ENCODE measurements at places on chromosomes 7 and 10.
A peak's percentile ranks its signal among the peaks of the same experiment; 100 is the strongest.

DNA sequence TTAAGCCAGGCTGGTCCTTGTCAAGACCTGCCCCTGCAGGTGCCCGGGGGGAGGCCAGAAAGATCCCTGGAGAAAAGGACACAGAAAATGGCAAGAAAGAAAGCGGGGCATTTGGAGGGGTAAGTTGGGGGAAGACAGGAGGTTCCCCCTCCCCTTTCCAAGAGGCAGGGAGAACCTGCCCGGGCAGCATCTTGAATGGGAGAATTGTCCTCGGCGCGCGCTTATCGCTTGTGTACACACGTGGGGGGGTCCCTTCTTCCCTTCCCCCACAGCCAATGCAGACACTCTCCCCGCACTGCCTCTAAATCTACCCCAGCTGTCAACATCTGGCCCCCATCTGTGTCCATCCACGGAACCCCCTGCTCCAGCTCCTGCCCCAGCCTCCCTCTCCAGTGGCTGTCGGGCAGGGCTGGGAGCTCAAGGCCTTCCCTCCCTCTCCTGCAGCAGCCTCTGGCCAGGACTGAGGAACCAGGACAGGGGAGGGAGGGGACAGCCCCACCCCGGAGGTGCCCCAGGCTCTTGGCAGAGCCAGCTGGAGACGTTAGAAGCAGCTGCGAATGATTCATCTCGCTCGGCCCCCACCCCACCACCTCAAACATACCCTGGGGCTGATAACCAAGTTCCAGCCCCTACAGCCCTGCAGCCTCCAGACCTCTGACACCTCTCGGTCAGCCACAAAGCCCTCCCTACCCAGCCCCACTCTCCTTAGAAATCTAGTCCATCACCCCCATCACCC, 25.3 kb downstream of the EPHB4 start:
- peak; percentile 82 for DNase-seq

DNA sequence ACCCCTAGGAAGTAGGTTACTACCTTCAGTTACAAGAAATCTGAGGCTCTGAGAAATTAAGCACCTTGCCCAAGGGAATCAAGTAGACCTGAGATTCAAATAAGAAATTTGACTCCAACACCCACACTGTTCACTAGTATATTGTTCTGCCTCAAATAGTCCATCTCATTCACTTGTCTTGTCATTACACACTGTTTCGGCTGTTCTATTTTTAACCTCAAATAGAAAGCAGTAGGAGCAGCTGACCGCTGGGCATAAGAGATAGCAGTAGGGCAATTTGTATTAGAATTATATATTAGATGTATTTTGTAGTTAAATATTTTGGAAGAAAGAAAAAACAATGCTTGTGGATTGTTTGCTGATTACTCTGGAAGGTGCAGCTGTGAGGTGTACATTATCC, 185.1 kb downstream of the INHBA start:
- DNase-seq = no peak

GRCh38 chr7:141225916-141226618, 152.2 kb downstream of the TMEM178B start:
- no peak for DNase-seq

DNA sequence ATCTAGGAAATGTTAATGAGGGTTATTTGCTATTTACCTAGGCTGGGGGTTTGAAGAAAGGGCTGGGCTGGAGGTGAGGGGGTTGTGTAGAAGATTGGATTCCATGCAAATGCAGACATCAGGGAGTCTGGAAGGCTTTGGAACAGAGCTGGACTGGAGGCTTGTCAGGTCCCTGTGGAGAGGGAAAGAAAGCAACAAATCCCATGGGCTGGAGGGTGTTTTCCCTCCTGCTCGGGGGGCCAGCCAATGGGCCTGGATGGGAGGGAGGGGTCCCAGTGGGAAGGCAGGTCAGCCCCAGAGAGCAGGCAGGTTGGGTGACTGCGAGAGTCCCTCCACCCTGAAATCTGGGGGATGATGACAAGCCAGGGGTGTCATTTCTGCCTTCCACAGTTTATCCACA, 431.8 kb downstream of the RPS24 start:
- no peak for DNase-seq

- no peak for DNase-seq
Observed at GRCh38 chr10:64846700-64847099, 1325.5 kb downstream of the REEP3 start.

DNA sequence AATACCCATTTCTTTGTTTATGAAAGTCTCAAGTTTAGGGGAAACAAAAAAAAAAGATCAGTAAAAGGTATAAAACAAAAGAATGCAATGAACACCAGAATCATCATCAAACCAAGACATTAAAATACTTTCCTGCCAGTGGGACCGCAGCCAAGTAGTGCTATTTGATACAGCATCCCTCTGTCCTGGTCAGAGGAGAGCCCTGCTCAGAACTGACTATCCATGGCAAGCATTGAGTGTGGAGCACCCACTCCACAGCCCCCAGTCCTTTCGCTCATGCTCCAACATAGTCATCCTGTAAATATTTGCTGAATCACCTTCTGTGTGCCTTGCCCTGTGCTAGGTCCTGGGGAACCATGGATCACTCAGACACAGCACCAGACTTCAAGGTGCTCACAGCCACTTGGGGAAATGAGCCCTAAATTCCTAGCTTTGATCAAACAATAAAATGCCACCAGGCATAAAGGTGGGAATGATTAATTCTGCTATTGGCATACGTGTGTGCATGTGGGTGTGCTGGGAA, 213.6 kb upstream of the TBX20 start:
- no peak for DNase-seq

- no peak for DNase-seq
Observed at GRCh38 chr7:29434380-29434768, 129.3 kb upstream of the PRR15 start.

DNA sequence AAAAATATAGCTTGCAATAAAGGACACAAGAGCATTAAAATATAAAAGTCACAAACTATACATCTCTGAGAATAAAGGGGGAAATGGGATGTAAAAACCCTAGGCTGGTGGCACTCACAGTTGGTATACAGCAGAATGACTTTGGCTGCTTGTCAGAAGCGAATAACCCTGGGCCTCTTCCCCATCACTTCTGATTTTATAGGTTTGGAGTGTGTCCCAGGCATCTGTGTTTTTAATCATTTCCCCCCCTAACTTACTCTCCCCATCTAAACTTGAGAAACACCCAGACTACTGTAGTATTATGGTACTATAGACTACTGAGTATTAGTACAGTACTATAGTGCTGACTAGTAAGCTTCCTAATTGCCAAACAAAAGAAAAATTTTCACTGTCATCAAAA, 1.8 kb upstream of the RPA3 start:
- no peak for DNase-seq

GRCh38 chr7:105307163-105307672, 81.5 kb downstream of the SRPK2 start:
- no peak for DNase-seq

DNA sequence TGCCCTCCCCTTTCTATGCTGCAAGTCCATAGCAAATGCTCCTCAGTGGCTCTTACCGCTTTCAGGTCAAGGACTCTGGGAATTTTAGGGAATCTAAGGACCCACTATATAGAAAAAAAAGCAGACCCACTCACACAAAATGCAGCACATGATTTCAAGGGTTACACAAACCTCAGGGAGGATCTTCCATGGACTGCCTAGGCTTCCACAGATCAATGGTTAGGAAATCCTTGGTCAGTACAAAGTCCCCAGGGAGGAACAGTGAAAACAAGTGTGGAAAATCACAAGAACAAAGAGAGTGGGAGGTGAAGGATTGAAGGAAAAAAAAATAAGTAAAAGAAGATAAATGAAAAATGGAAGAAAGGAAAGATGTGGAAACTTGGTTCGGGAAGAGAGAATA, 188.4 kb downstream of the AHR start:
- peak; percentile 50 for DNase-seq

- no peak for DNase-seq
Observed at GRCh38 chr10:11698691-11699549, 43.3 kb upstream of the ECHDC3 start.

DNA sequence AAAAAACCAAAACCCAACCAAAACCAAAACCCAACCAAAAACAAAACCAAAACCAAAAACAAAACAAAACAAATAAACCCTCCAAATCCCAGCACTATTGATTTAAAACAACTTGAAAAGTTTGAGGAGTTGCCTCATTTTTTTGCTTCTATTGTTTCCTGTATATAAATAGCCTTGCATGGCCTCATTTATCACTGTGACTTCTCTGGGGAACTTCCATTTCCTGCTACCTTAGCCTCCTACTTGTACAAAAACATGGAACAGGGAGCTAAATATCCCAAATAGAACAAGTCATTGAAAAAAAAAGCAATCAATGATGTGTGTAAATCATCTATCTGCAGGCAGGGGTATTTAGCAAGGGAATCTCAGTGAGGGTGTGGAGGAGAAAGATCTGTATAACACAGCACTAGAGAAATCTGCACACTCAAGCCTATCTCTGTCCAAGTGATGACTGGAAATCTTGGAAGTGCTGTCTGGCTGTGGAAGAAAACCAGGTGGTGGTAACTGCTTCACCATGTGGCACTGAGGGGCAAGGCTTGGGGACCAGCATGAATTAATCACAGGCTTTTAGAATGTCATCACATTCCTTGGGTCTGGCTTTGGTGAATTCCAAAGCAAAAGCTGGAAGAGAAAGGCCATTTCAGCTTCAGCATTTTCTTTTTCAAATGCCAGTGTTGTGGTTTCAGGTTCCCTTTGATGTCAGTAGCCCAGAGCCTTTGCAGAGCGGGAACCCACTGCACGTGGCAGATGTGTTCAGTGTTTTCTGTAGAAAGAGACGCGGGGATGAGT, 349.5 kb upstream of the ZNF32 start:
- no peak for DNase-seq

- peak; percentile 22 for DNase-seq
Observed at GRCh38 chr7:135510592-135511183, 786 bp upstream of the CNOT4 start.

DNA sequence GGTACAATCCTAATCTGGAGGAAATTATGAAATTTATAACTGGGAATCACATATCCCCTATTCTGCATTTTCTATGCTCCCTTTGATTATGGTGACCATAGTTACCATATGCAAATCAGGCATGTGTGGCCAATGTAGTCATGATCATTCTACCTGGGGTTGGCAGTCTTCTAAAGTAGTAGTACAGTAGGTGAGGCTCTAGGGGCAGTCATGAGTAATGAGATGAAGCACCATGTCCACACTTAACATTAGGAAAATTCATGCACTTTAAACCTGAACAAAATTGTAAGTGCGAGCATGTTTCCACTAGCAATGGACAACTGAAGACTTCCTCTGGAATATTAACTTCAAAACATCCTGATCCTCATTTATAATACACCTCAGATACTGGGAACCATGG, 545.9 kb downstream of the SUGCT start:
- DNase-seq = peak; percentile 46

GRCh38 chr7:36604806-36605205, 119.5 kb downstream of the AOAH start:
- DNase-seq = peak; percentile 44

- DNase-seq = no peak
Observed at GRCh38 chr7:110909117-110909516, 181.8 kb upstream of the LRRN3 start.

- DNase-seq = no peak
Observed at GRCh38 chr10:58330431-58330830, 4.4 kb upstream of the UBE2D1 start.

DNA sequence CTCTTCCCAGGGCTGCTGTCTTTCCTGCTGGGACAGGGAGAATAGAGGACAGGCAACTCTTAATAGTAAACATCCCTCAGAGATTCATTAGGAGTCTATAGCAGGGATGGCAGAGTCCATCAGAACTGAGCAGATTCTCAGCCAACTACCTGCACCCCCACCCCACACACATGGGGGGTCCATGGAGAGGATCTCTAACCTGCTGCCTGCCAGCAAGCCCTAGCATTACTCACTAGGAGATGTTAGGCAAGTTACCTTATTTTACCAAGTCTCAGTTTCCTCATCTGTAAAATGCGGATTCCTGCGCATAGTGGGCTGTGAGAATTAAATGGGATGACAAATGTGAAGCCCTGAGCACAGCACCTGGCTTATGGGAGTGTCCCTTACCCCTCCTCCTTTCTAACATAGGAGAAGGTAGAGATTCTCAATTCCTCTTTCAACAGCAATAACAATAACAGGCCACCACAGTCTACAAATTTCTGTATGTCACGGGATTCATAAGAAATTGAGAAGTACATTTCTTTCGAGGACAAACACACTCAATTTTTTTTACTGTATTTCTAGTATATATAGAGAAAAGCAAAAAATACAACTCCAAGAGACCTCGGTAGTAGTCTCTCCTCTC, 23.8 kb upstream of the WDR11 start:
- DNase-seq = no peak

DNA sequence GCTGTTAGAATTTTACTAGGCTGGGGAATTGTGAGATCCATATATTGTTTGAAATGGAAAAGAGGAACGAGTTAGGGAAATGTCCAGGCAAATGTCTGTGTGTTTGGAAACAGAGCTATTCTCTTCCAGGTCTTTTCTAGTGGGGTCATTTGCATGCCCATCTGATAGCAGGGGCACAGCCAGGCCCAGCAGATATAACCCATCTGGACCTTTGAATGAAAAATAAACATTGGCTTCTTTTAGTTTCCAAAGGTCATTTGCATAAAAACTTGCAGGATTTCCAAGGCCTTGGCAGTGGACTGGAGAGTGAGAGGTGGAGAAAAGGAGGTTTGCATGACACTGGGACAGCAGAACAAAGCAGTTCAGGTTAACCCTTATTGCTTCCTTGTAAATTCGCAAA, 188.0 kb upstream of the GPR26 start:
- no peak for DNase-seq

DNA sequence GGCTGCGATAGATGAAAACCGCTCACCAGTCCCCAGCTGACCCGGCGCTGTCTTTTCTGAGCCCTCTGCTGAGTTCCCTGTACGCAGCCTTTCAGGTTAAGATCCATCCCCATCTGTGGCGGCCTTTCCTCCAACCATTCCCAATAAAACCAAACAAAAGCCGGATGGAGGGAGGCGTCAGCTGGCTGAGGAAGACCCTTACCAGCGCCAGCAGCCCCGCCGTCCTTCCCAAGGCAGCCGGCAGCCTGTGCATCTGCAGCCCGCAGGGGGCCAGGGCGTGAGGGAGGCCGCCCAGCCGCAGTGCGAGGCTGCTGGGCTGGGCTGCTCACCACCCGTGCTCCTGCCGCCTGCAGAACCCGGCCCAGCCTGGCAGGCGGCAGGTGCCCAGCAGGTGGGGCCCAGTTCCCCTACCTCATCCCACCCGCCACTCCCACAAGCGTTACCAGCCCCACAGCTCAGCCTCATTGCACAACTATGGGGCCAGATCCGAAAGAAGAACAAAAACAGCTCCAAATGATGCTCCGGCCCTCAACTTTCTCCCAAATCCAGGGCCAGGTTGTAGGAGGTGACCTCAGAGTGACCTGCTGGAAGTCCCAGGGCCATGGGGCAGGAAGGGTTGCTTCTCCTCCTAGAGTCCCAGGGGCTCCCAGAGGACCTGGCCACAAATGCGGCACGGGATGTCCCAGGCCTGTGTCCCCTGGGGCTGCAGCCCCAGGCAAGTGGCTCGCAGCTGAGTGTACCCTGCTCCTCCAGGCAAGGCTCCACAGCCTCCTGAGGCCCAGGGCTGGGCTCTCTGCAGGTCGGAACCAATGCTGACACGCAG, 23.8 kb downstream of the PAPOLB start:
- DNase-seq = no peak

GRCh38 chr7:70696201-70696754, 435.7 kb upstream of the GALNT17 start:
- peak; percentile 43 for DNase-seq

- DNase-seq = no peak
Observed at GRCh38 chr10:99329304-99329553, at the start of gene CNNM1. Gene CNNM1 (plus strand): TSS chr10:99329356. CDS start chr10:99329388, 32 bp downstream.

GRCh38 chr10:35006836-35007235, 83.3 kb downstream of the CUL2 start:
- no peak for DNase-seq

Data from renal cortical epithelial cell (primary cell).